Midbrain (tissue), 1 donor: ENCODE measurements at places on chromosomes 2 and 18.

DNA sequence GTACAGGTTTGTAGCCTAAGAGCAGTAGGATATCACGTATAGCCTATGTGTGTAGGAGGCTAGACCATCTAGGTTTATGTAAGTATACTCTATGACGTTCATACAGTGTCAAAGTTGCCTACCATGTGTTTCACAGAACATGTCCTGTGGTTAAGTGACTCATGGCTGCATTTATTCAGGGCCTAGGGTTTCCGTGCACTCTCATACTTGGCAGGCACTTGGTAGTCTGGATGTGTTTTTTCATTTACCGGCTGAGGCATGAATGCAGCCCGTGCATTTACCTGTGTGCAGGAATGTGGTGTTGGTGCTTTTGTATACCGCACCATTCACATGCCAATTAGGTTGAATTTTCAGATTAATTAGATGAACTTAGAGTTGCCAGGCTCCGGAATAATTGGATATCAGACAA, 43.4 kb downstream of the MYL12B start:
- DNase-seq: no peak

GRCh38 chr2:201070948-201071478, 458 bp downstream of the HYCC2 start:
- no peak for DNase-seq

DNA sequence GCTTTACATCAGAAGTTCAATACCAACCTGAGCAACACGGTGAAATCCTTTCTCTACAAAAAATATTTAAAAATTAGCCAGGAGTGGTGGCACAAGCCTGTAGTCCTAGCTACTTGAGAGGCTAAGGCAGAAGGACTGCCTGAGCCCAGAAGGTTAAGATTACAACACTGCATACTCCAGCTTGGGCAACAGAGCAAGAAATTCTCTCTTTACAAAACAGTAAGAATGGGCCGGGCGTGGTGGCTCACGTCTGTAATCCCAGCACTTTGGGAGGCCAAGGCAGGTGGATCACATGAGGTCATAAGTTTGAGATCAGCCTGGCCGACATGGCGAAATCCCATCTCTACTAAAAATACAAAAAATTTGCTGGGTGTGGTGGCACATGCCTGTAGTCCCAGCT, 113.2 kb downstream of the USP34 start:
- DNase-seq: no peak

DNA sequence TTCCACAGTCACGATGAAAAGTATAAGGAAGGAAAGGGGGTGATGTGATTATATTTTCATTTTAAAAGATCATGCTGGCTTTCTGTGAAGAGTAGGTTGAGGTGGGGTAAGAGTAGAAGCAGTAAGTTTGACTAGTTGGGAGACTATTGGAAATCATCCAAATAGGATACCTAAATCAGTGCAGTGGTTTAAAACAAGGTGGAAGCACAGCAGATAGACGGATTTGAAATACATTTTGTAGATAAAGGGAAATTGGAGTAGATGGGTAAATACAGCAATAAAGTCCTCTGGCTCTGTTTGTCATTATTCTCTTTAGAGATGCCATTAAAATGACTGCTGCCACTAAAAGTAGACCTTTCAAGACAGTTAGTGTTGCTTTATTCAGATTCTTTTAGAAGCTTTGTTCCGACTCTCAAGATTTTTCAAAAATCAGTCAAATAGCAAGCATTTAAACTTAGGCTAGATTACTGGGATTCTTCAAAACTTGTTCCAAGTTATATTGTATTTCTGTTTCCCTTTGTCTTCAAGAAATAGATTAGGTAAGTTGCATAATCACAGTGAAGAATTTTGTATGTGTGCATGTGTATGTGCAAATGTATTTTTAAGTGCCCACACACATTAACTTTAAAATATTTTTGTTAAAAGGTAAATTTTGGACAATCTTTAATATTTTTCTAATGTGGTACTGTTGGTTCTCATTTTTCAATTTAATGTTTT, 61.7 kb upstream of the DTNA start:
- DNase-seq: no peak

DNA sequence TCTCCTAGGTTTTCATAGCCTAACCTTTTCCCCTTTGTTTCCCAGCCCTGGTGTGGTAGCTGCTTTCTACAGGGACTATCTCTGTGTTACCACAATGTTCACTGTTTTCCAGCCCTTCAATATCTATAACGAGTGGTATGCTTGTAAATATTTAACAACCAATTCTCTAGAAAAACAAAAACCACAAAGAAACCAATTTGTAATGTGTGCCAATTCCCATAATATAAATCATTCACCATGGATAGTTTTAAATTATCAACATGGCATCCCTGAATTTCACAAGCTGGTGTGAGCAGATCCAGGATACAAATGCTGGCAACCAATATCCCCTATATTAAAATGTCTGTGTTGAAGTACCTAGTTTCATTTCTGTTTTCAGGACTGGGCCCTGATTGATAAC, 207.5 kb upstream of the FBXO11 start:
- DNase-seq: no peak

- peak; percentile 46 for DNase-seq
Measured at GRCh38 chr18:77114415-77115191, 18.0 kb downstream of the MBP start.

GRCh38 chr2:128636802-128637147, 318.1 kb upstream of the HS6ST1 start:
- no peak for DNase-seq

DNA sequence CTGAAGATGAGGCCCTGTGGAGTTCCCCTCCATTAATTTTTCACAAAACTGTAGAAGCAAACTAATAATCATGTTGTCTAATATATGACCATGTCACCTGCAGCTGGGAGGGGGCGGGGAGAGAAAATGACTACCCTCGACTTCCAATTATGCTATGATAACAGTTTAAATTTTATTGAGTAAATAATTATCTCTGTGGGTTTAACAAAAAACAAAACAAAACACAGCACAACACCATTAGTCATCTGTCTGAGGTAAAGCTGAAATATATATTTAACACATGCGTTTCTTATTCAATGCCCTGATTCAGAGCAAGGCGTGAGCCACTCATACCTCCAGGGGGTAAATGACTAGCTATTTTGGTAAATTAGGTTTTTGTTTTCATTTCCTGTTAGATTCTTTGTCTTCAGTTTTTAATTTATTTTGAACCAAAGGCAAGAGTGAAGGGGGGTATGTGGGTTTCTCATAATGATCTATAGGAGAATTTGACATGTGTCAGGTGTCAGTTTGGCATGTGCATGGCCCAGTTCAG, 77.4 kb upstream of the ZCCHC2 start:
- DNase-seq: no peak

- DNase-seq: no peak
Measured at GRCh38 chr2:128241896-128242295, 76.8 kb downstream of the HS6ST1 start.

GRCh38 chr2:48480526-48480925, 49.4 kb upstream of the STON1 start:
- no peak for DNase-seq

DNA sequence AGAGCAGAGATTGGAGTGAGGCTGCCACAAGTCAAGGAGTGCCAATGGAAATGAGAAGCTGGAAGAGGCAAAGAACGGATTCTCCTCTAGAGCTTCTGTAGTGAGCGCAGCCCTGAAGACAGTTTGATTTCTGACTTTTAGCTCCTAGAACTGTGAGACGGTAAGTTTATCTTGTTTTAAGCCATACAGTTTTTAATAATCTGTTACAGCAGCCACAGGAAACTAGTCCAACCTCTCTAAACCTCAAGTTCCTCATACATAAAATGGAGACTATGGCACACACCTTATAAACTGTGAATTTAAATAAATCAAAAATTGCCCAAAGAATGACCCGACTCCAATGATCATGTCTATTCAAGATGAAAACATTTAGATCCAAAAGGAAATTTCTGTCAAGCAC, 596.5 kb downstream of the BCL11A start:
- DNase-seq: no peak

GRCh38 chr2:124693156-124693555, 668.1 kb downstream of the CNTNAP5 start:
- no peak for DNase-seq

- DNase-seq: no peak
Measured at GRCh38 chr18:79309614-79310358, 85.9 kb upstream of the NFATC1 start.

DNA sequence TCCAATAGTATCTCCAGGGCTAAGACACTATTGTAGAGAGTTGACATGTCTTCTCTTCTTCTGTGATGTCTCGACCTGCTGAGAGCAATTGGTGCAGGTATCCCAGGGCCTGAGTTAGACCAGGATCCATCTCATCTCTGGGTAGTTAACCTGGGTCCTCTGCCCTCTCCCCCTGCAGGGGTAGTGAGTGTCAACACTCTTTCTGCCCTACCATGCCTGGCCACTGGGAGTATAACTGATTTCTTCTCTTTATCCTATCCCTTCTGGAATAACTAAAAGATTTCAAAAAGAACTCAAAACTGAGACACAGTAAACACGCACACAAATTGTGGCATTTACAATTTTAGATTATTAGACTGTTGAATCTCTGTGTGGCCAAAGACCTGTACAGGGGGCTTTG, 20.8 kb upstream of the SIX3 start:
- no peak for DNase-seq

DNA sequence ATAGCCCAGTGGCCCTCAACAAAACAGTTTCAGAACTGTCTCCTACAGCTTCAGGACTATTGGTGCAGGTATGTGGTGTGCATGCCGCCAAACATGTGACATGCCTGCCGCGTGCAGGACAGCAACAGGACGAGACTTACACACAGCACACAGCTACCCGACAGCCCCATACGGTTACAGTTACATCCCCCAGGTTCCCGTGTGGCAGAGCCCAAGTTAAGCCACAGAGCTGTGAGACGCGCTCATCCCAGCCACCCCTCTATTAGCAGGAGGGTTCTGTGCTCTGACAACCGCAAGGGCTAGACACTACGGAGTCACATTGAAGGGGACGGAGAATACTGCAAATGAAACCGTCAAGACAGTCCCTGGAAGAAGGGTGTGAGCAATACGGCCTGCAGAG, 16.4 kb upstream of the TUBB6 start:
- no peak for DNase-seq

GRCh38 chr2:40488101-40488601, 36.3 kb upstream of the SLC8A1 start:
- DNase-seq: no peak

- peak; percentile 26 for DNase-seq
Measured at GRCh38 chr2:127986548-127987079, 41.2 kb downstream of the SAP130 start.

DNA sequence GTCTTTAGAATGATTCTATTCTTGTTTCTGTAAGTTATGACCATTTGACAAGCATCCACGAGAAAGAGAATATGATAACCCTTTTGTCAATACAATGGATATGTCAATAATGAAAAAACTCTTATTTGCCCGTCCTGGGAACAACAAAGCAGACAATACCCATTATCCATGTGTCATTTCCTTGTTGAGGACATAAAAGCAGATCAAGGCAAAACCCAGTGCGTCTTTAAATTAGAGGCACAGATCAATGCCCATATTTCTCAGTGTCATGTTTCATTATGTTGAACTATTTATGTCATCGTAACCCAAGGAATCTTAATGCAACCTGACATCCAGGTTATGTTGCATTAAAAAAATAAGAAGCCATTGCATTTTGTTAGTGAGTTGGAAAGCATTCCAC, 365.0 kb upstream of the CELF4 start:
- no peak for DNase-seq
